ENCODE measurements at places on chromosomes 4 and X.

GRCh38 chrX:151753313-151754046, 18.9 kb downstream of the CNGA2 start:
- peak; percentile 45 for DNase-seq

GRCh38 chr4:165011403-165011802, 20.4 kb upstream of the TRIM60 start:
- no peak for DNase-seq

- DNase-seq, result no peak
These were observed 66.0 kb downstream of the TRMT44 start for GRCh38 chr4:8506373-8507195.

GRCh38 chr4:22969287-22969896, 276.7 kb downstream of the GBA3 start:
- no peak for DNase-seq

DNA sequence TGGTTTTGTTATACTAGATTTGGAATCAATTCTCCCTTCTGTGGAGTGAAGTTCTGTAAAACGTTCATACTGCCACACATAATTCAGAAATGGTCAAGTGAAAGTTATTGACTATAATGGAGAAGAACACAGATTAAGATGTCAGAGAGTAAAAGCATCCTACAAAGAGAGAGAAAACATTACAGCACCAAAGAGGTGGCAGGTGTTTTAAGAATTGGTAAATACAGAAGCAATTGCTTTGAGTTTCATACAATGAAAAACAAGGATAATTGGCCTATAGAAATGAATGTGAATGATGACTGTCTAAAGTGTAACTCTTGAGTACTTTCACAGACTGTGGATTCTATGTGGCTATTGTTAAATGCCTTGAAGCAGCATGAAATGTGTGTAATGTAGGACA, 435.6 kb upstream of the SMIM31 start:
- no peak for DNase-seq

Data from NCI-H2029 (cell line).